Midbrain (tissue), 1 donor: ENCODE measurements at places on chromosomes 2 and 18.

- no peak for DNase-seq
Observed at GRCh38 chr2:13308989-13309388, 592.3 kb downstream of the TRIB2 start.

GRCh38 chr2:54574860-54575247 is 118.7 kb downstream of the SPTBN1 start:
- no peak for DNase-seq

DNA sequence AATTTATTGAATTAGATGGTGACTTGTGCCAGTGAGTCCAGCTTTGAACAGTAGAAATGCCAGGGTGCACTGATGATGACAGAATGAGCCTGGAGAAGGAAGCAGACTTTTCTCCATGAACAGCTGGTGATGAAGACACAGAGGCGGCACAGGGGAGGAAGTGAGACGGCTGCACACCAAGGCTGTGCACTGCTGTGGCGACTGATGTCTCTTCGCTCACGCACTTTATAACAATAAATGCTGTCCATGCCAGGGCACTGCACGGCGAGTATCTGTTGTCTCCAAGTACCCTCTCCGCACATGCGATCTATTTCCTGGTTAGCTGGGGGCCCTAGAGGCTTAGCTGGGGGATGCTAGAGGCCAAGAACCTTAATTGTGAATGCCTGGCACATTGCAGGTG is 175.2 kb downstream of the TMEM200C start:
- no peak for DNase-seq

- no peak for DNase-seq
Observed at GRCh38 chr2:205865905-205866441, 183.7 kb downstream of the NRP2 start.

- no peak for DNase-seq
Observed at GRCh38 chr2:120856421-120856862, 120.8 kb downstream of the GLI2 start.

DNA sequence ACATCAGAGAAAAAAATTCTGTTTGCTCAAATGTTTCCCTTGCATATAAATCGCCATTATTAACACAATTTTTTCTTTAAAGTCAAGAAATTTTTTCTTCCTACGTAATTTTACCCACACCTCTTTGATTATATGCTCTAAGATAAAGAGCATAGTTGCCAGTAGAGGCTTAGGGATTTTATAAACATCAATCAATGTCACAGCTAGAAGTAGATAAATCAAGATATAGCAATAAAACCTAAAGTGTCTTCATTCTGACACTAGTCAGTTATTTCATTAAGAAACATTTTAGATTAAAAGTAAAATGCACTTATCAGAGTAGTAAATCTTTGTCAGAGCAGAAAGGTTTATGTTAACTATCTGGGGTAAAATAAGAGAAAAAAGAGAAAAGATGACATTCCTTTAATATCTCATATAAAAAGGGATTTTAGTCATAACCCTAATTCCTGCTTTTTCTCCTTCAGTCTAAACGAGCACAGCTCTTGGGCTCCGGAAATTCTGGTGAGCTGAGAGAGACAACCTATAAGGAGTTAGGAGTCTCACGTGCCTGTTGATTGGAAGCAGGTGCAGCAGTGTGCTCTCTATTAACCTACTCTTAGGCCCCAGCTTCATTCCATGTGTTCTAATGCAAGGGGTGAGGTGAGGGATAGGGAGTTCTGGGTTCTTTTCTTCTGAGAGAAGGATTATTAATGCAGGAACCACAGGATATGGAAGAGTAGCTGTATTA is 172.4 kb upstream of the GULP1 start:
- DNase-seq: no peak

DNA sequence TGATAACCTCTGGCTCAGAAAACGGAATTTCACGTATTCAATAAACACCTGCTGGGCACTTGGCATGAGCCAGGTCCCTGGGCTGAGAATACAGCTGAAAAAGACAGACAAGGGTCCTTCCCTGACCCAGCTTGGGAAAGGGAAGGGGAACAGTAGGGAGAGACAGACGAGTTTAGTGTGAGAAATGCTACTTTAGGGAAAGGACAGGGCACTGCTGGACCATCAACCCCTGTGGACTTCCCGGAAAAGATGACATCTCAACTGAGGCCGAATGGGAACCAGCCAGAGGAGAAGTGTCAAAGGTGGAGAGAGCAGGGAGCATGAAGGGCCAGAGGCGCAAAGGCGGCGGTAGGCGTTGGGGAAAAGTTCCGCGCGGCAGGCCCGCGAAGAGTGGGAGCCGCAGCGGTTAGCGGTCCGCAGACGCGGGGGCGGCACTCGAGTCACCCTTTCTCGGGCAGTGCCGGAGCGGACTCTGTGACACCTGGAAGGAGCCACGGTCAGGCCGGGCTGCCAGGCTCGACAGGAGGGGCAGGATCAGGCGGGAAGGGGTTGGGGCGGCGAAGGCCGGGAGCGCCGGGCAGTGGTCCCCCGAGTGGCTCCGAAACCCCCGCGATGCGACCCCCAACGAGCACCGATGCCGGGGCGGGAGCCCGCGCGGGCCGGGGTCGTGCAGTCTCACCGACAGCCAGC is 519 bp downstream of the TEX261 start:
- DNase-seq: no peak
